D721Med (cell line): ENCODE measurements at places on chromosomes 4 and X.

GRCh38 chr4:83361416-83362103, 26.9 kb upstream of the HPSE start:
- DNase-seq = no peak

DNA sequence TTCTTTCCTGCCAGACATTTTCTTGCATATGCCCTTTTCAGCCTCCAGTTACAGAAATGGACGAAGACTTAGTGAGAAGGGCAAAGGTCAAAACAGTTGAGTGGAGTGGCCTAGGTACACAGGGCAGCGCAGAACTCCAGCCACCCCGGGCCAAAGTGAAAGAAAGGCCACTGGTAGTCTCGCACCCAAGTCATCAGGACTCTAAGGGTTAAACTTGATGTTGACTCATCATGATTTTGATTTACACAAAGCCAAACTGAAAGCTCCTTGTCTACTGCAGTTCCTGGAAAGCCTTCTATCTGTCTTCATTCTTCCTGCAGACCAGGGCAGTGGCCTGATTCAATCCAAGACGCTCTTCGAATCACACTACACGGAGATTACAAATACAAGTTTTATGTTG, 2.6 kb upstream of the IL13RA1 start:
- no peak for DNase-seq

DNA sequence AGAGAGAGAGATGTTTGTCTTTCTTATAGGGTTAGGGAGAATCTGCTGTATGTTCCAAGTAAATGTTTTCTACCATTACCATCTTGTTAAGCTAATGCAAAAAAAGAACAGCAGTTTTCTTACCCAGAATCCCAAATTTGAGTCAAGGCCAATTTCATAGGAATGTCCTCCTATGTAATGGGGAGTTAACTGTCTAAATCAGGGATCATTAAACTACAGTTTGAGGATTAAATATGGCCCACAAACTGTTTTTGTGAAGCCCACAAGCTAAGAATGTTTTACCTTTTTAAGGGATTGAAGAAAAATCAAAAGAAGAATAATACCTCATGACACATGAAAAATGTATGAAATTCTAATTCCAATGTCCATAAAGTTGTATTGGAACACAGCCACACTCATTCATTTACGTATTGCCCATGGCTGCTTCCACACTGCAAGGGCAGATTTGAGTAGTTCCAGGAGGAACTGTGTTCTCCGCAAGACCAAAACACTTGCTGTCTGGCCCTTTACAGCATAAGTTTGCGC, 113.2 kb upstream of the SPRY1 start:
- no peak for DNase-seq

DNA sequence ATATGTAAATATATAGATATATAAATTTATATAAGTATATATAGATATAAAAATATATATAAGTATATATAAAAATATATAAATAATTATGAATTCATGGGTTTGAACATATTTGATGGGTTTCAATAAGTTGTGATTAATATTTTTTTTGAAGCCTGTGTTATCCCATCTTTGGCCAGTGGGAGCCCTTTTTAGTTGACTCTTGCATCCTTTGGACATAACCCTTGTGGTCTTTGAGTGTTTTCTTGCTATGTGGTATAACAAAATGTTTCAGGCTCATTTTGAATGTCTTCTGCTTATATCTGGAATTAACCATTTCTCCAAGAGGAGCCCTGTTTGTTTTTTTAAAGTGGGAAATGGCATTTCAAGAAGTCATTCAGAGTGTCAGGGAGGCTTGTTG, 15.2 kb downstream of the SNX25 start:
- DNase-seq = no peak

DNA sequence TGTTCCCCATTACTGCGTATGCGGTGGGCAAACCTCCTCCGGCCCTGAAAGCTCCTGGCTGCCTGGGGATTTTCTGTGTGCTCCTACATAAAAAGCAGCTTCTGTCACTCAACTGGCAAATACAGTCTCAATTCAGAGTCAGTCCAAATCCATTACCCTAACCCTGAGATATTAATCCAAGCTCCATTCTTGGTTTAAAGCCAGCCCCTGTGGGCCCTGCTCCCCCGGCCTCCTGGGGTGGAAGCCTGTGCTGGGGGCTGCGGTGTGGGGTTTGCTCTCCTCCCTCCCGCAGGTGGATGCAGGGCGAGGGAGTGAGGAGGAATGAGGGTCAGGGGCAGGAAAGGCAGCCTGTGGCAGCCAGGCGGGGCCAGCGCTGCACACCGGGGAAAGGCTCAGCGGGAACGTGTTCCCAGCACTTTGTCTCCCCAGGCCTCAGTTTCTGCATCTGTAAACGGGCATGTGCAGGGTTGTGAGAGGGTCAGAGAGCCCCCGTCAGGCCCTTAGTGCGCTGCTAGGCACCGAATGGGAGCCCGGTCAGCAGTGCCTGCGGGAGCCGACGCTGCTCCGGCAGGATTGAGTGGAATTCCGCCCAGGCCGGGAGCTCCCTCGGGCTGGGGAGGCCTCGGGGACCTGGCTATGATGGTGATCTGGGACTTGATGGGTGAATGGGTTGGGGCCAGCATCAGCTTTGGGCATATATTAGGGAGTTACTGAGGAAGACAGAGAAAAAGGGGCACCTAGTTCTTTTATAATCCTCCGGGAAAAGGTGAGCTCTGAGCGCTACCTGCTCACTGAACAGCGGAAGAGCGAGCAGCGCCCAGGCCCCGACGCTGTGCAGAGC, 6.3 kb upstream of the RGS12 start:
- DNase-seq = no peak

DNA sequence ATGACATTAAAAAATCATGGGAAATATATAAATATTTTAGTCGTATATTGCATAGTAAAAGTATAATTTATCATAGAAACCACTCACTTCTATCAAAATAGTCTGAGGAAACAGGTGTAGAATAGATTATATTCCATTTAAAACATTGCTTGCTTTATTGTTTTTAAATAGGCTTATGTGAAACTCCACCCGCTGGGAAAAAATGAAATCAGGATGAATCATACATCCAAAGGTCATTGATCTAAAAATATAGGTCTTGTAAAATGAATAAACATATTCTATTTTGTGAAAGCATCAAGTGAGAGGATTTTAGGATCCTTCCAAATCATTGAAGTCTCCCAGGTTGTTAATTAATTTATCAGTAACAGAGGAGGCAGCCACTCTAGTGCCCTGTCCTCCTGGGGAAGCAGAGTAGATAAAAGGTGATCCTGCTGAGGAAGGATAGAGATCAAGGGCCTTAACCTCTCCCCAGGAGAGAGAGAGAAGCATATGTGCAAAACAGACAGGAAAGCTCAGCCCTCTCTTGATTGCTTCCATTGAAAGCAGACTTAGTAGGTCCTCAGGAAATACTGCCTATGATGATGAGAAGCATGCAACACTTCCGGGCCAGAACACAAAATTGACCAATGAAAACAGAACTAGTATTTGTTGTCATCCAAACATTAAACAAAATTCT, 96.8 kb upstream of the MAP9 start:
- no peak for DNase-seq

GRCh38 chrX:123169247-123169901, 14.7 kb upstream of the GRIA3 start:
- DNase-seq = no peak

- DNase-seq = no peak
Measured at GRCh38 chr4:158214856-158215255, 4.6 kb downstream of the TMEM144 start.

DNA sequence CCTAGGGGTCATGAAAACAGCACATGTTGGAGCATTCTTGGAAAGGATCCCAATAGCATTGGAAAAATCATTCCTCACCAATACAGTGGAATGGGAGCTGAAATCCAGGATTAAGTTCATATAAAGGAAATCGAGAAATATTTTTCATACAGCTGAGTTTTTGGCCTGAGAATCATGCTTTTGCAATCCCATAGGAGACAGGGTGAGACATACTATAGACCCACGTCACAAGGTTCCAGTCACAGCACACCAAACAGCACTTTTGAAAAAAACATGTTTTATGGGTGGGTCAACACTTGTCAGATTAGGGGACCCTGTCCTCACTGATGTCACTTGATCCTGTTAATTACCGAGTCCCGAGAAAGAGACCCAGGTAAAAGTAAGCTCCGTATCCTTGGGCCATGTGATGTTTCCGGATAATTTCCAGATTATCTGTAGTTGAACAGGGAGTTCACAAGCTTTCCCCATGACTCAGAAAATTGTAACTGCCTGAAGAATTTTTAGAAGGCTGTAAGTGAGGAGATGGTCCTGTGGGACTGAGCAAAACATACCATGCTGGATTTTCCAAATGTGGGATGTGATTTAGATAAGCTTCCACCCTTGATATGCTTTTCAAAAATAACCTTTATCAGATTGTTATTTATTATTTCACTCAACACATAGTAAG, 80.9 kb upstream of the TLR3 start:
- no peak for DNase-seq

DNA sequence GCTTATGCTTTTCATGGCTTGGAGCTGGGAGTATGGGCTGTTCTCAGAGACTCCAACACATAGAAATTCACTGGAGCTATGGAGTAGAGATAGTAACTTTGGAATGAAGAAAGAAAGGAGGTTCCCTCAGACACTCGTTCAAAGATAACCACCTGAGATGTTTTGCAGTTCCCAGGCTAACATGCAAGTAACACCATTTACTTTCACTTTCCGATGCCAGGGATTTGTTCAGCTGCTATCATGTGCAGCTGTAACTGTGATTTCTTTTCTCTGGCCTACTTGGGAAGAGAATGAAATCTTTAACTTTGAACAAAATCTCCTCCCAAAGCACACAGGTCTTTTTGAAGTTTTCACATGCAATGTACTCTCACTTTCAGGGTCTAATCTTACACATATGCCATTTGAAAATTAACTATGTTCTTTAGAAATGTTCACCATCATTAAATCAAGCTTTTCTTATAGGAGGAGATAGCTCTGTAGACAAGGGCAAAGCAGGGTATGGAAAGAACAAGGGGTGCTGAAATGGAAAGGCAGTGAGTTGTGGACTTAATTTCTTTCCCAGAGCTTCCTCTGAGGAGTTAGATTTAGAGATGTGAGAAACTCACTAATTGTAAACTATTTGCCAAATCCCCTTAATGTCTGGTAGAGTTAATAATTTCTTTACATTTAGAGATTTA, 514.3 kb downstream of the PDHA2 start:
- no peak for DNase-seq

GRCh38 chr4:38058151-38058550, 98.0 kb downstream of the PTTG2 start:
- no peak for DNase-seq

- no peak for DNase-seq
Measured at GRCh38 chr4:53280846-53281245, 85.0 kb downstream of the SCFD2 start.

- no peak for DNase-seq
Measured at GRCh38 chrX:39869846-39870601, 227.7 kb downstream of the BCOR start.

GRCh38 chr4:160020804-160021203, 917.9 kb downstream of the RAPGEF2 start:
- DNase-seq = no peak

DNA sequence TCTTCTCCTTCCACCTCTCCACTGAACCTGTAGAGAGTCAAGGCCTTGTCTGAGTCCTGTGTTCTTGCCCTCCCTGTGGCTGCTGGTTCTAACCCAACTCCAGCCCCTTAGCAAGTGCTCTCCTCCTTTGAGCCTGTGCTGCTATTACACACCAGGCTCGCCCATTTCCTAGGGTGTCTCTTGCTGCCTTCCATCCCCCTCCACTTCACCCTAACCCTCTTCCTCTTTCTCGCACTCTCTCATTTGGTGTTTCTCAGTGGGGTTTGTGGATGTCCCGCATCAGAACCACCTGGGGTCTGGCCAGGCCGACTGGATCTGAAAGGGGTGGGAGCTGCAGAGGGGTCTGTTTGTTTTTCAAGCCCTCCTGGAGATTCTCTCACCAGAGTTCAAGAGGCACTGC, 156.7 kb downstream of the SPRY1 start:
- DNase-seq = no peak

- DNase-seq = no peak
Measured at GRCh38 chrX:99719140-99719539, 690.9 kb downstream of the PCDH19 start.
